ENCODE measurements at places on chromosomes 3 and 15.

- DNase-seq: peak; percentile 10
Measured at GRCh38 chr3:152183473-152183872, 85.3 kb upstream of the MBNL1 start.

DNA sequence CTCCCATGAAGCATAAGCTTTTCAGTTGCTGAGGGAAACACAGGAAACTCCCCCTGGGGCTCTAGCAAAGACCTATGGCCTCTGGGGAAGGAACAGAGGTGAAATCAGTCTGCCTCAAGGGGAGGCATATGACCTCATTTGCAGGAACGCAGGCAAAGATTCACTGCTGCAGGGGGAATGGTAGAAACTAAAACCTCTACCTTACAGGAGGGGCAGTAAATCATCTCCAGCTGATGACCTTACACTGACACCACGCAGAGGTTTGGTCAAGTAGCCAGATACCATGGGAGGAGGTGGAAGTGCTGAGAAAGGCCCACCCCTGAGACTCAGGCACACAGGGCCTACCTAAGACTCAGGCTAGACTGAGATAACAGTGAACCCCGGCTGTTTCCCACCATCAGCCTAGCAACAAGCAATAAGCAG, 81.1 kb downstream of the RAD18 start:
- DNase-seq: no peak

DNA sequence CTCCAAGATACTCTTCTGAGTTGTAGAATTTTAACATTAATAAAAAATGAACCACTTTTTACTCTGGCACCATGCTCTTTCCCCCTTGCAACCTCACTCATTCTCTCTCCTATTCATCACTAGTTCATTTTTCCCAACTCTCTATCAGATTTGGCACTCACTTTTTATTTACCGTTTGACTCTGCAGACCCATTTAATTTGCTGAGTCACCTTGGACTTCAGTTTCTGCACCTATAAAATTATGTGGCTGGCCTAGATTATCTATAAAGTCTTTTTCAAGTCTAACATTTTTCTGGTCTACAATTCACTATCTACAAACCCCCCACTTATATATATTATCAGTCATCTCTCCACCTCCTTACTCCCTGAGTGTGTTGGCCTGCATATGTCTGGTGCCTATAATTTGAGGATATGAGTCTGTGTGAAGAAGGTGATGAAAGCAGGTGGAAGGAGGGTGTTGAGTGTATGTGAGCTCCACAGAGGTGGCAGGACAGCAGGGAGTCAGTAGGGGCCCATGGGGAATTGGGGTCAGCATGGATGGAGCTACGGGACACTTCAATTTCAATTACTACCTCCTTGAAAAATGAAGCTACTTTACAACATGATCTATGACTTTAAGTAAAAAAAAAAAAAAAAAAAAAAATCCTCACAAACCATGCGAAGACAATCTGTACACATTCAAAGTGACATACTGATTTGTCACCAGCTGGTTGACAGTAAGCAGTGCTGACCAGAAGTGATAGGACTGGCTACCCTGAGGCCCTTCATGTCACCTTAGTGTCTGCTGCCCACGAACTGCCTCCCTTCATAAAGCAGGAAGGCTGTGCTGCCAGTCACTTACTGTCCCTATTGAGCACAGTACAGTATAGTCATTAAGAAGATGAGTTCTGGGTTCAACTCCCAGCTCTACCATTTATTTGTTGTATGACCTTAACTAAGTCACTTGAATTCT, 334.2 kb upstream of the IL12A start:
- no peak for DNase-seq

DNA sequence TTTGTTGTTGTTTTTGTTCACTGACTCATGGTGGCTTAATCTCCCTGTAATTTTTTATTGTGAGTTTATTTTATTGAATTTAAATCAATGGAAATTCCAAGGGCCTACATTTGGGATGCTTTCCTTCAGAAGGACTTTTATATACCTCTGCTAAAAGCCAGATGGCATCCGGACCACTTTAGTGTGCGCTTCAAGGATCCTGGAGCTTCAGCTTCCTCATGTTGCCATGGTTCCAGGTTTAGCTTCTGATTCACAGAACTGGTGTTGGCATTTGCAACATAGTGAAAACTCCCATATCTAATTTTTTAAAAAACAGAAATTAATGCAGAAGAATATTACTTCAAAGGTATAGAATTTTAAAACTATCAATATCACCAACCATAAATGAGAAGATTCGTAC, 8.5 kb upstream of the HACD2 start:
- no peak for DNase-seq

DNA sequence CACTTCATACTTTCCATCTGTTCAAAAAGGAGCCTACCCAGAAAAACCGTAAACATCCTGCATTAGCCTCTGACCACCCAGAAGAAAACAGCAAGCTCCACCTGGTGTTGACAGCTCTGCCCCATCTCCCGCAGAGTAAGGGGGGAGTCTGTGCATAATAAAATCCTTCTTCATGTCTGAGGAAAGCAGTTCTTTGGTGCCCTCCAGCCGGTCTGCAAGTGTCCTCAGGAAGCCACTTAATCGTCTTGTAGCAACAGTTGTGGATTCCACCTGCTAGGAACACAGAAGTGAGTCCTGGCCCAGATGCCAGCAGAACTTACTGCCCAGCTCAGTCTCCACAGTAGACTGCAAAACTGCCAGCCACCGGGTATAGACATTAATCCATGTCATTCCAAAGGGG, 22.5 kb downstream of the RIOX2 start:
- no peak for DNase-seq

DNA sequence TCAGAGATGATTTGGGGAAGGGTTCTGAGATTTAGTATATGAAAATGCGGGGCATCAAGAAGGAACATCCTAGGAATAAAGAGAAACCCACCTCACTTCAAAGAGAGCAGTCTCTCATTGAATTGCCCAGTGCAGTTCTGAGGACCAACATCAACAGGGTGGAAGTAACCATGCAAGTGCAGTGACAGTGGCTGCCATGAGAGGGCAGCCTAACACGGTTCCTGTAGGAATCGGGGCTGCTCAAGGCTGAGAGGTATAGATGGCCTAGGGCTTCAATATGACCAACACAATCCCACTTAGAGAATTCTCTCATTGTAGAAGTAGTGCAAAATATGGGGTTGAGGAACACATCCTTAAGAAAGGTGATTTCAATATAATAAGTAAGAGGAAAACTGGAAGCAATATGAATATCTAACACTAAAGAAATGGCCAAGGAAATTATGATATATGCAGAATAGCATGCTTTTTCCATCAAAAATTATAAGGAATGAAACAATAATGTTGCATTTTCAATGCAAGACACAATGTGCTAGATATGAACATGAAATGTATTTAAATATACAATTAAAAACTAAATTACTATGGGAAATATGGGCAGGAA, 51.1 kb upstream of the ARRDC4 start:
- peak; percentile 5 for DNase-seq

DNA sequence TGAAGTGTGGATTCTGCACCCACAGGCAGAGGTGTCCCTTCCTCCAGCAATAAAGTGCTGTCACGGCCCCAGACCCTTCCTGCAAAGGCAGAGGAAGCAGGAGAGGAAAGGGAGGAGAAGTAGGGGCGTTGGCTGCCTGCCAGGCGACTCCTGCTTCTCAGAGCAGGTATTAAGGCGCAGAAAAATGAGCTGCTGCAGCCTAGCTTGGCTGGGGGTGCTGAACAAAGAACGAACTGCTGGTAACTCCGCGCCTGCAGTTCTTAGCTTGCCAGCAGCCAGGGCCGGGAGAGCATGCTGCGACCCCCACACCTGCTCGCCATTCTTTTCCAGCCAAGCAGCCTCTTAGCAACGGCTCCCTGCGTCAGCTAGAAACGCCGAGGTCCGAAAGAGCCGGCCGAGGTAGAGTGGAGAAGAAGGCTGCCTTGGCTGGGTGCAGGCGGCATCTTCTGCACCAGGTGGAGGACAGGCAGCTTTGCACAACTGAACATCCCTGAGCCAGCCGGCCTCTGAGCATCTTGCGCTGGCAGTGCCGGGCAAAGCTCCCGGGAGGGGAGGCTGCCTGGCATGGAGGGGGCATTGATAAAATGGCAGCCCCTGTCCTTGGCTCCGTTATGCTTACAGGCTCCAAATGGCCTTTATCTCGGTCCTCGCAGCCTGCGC, 296.0 kb downstream of the MEX3B start:
- no peak for DNase-seq

DNA sequence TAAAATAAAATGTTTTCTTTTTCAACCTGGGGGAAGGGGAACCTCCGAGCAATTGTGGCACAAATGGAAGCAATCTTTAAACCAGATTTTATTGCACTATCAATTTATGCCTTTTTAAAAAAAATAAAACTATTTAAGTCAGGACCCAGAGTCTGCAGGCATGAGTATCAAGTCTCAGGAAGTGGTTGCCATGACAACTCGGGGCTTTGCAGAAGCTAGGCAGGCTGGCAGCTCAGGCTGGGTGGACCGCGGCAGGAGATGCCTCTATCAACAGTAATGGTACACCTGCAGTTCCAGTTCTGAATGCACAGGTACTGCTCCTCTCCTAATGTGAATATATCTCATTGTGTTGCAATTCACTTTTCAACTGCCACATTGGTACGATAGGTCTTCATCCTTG, 447.7 kb downstream of the GABRG3 start:
- DNase-seq: no peak

DNA sequence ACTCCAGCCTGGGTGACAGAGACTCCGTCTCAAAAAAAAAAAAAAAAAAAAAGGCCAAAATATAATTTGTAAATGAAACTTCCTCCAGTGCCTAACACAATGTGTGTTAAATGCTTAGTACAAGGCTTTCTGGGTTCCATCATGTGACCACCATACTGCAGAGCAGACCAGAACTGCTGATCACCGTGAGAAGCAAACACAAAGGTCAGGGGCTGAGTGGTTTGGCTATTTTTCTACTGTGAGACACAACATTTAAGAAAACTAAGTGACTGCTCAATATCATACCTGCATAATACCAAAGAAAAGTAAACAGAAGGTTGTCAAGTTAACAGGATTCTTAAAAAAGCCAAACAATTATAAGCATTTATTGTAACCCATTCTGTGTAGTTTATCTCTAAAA, 13.2 kb downstream of the ABCC5 start:
- no peak for DNase-seq

GRCh38 chr3:15728766-15729165, 69.0 kb downstream of the ANKRD28 start:
- DNase-seq: peak; percentile 64

DNA sequence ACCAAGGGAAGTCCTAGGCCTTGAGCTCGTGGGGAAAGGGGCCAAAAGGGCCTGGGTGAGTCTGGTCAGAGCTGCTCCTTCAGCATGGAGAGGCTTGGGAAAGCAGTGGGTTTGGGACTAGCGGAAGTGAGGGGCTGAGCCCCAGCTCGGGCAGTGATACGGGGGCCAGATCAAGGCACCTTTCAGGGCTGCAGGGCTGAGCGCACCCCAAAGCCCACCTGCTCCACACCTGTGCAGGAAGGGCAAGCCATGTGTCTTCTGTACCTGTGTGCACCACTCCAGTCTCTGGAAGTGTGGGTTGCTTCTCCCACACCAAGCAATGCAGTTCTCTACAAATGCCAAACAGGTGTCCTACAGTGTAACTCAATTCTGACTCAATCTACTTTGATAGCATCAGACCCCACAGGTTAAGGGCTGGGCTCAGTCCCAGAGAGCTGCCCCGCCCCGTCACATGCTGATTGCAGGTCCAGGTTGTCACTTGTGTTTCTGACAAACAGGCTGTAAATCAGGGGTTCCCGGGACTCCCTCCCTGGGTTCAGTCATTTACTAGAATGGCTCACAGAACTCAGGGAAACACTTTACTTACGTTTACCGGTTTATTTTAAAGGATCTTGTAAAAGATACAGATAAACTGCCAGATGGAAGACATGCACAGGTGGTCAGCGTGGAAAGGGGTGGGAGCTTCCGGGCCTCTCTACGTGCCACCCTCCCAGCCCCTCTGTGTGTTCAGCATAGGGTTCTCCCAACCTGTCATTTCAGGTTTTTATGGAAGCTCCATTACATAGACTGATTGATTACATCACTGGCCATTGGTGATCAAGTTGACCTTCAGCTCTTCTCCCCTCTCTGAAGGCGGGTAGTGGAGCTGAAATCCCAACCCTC, 28.8 kb upstream of the KLF13 start:
- DNase-seq: no peak

- DNase-seq: no peak
Measured at GRCh38 chr15:99118801-99119546, 14.1 kb downstream of the SYNM start.

DNA sequence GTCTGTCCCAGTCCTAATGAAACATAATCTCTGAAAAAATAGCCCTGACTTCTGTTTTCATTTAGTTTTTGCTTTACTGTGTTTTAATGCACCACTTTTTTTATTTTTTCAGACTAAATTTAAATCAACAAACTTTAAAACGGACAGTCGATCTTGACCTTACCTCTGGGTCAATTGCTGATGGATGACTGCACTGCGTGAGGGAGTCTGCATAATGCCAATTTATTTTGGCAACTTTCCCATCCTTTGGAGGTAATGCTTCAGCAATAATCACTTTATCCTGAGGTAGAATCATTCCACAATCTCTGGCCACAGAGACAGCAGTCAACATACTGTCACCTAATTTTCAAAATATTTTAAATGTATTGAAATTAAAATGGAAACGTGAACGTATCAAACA, 32.5 kb upstream of the GP5 start:
- DNase-seq: no peak

DNA sequence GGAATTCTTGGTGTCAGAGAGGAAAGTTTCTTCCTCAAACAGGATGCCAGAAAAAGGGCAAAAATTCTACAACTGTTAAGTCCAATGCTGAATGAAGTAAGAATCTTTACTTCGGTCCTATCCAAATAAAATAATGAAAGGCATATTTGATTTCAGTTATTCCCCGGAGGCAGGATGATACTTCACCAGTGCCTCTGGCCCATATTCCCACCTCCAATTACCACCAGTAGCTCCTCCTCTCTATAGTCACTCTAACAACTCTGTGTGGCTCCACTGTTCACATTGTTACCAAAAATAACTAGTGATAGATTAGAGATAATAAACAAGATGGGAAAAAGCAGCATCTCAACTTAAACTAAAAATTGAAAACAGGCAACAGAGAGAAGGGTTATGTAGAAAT, 20.7 kb downstream of the MAP1A start:
- no peak for DNase-seq

DNA sequence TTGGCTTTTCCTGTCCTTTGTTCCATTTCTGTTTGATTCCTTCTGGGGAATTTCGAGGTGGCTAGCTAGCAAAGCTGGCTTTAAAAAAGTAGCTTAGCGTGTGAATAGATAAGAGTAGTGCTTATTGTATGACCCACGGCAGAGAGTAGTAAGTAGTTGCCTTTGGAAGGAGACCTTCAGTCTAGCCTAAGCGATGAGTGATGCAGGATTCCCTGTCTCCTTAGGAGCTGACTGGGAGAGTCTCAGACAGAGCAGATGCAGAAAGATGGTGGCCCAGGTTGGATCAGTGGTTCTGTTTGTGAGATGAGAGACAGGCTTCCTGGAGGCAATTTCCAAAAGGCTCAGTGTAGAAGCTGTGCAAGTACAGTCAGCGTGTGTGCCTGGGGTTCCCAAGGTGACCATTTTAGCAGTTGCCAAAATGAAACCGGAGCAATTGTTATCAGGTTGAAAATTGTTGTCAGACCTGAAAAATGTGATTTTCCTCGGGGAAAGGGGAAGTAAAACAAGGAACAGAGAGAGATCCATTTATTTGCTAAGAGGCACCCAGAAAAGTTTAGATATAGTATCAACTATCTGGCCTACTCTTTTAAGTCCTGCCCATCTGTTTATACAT, 681 bp upstream of the IL5RA start:
- DNase-seq: no peak

- no peak for DNase-seq
Measured at GRCh38 chr3:25463836-25464418, 35.9 kb downstream of the RARB start.

GRCh38 chr3:120642368-120642948, 39.6 kb downstream of the HGD start:
- DNase-seq: peak; percentile 9
